RKO (cell line): ENCODE measurements at places on chromosomes 6 and 20.
A peak's percentile ranks its signal among the peaks of the same experiment; 100 is the strongest.

DNA sequence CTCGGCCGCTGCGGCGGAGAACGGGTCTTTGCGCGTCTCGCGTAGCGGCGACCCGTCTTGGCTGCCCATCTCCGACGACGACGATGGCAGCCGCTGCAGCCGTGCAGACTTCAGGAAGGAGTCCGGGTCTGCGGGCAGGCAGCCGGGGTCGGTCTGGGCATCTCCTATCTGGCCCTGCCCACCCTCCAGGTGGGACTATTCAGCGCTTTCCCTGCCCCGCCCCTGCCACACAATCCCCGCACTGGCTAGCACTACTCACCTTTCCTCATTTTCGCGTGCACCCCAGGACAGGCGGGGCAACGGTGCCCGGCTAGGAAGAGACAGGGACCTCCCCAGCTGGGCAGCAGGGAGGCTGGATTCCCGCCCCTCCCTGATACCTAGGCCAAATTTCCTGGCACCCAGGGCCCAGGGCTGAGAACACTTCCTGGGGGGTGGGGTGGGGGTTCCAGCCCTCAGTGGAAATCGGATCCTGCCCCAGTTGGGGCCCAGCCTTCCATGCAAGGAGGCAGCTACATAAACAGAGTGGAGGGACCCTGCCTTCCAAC lies 9.2 kb downstream of the GGT7 start:
- DNase-seq: no peak

GRCh38 chr6:2429460-2429859 lies 184.1 kb upstream of the GMDS start:
- DNase-seq: no peak

- DNase-seq: no peak
Observed at GRCh38 chr6:7268362-7268761, 44.6 kb downstream of the SSR1 start.

DNA sequence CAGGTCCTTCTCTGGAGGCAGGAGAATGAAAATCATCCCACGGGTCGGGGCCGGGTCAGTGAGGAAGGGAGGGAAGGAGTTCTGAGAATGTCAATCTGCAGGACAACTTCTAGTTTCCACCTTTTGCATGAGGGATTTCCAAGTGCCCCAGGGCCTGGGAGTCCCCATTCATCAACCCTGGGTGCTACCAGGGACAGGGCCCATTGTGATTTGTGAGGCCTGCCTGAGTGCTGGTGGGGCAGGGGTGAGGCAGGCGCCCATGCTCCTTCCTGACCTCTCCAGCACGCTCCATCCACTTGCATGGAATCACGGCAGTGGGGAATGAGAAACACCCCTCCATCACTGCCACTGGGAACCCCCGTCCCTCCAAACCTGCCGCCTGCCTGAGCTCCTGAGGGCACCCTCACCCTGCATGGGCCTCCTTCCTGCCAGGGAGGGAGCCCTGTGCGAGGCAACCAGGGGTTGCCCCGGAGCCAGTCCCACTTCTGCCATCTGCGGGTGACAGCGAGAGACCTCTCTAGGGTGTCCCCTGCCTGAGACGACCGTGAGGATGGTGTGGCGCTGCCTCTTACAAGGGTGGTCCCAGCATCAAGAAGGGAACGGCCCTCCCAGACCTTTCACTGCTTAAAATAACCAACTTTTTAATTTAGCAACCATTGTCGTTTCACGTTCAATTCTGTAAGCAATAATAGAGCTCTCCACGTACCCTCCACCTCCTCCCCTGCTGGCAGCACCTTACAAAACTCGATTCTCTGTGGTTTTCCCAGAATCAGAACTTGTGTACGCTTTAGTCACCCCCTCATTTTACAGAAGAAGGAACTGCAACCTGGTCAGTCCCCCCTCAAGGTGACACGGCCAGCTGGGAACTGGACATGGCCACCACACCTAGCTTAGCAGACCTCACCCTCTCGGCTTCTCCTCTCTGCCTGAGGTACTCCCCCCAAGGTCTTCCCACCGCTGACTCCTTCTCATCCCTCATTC lies 28.6 kb downstream of the PMEPA1 start:
- no peak for DNase-seq

- DNase-seq: no peak
Observed at GRCh38 chr6:121436960-121437850, 1.8 kb downstream of the GJA1 start.

DNA sequence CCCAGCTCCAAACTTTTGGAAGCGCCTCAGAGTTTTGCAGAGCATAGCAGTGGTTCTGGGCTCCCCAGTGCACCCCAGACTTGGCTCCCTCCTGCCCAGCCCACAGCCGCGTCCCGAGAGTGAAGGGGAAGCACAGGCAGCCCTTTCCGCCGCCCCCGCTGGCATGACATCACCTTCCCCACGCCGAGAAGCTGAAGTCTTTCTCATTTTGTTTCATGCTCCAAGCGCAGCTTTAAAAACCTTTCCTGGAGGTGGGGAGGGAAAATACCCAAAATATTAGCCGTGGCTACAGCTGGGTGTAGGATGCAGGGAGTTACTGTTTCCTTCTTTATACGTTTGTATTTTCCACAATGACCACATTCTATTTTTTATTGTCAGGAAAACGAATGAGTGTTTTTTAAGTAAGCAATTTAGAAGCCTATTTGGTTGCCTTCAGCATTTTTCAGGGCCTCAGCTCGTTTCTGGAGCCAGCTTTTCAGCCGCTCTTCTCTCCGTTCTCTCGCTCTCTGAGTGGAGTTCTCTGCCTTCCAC lies 72.9 kb downstream of the SNX5 start:
- no peak for DNase-seq

DNA sequence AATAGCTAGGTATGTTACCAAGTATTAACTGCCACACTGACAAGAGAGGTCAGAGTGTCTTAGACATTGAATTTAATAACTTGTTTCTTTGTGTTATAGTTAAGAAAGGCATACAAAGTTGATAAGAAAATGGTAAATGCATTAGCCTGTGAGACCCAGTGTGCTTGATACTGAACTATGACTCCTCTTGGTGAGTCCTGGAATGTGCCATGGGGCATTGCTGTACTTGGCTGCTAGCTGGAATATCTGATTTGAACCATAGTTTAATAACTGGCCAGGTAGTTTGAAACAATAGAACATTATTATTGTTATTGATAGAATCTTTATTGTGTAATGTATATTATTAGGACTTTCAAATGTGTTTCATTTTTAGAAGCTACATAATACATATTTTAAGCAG lies 70.0 kb downstream of the ZFAND3 start:
- no peak for DNase-seq

DNA sequence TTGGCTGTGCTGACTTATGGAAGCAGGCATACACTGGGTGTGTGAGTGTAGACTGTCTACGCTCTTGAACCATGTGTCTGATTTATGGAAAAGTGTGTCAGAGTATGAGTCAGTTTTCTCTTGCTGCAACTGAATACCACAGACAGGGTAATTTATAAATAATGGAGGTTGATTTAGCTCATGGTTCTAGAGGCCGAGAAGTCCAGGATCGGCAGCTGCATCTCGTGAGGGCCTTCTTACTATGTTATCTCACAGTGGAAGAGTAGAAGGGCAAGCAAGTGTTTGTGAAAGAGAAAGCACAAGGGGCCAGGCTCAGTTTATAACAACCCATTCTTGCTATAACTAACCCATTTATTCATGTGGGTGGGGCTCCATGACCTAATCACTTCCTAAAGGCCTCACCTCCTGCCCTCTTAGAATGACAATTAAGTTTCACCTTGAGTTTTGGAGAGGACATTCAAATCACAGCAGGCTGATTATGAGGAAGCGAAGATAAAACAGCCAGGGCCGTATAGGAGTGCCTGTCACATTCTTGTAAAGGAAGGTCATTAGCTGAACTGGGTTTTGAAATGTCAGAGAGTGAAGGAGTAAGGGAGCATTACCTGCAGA lies 6.7 kb downstream of the GPR31 start:
- peak; percentile 2 for DNase-seq

- no peak for DNase-seq
Observed at GRCh38 chr6:8825726-8826125, 390.4 kb upstream of the SLC35B3 start.

DNA sequence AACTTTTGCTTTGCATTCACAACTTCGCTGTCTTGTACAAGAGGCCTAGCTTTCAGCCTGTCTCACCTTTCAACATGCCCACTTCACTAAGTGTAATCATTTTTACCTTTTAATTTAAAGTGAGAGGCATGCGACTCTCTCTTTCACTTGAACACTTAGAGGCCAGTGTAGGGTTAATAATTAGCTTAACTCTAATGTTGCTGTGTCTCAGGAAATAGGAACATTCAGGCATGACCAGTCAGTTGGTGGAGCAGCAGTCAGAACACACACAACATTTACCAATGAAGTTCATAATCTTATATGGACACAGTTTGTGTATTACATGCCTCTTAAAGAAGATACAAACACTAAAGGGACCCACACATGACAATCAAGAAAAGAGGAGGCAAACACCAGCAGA lies 47.6 kb downstream of the HTR1B start:
- DNase-seq: no peak

DNA sequence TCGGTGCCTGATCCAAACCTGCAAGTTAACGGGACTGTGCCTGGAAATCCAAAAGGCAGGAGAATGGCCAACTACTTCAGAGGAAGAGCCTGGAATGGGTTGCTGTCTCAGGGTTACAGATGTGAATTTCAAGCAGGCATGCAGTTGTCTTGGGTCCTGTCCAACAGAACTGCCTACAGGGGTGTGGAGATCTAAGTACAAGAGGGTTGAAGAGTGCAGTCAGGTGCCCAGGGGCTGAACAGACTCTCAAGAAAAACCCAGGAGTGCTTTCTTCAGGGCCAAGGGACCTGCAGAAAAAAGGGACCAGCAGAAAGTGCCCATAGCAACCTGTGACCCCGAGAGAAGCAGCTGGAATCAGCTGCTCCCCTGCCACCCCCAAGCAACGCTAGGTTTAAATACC lies 71.0 kb downstream of the PREP start:
- DNase-seq: no peak

DNA sequence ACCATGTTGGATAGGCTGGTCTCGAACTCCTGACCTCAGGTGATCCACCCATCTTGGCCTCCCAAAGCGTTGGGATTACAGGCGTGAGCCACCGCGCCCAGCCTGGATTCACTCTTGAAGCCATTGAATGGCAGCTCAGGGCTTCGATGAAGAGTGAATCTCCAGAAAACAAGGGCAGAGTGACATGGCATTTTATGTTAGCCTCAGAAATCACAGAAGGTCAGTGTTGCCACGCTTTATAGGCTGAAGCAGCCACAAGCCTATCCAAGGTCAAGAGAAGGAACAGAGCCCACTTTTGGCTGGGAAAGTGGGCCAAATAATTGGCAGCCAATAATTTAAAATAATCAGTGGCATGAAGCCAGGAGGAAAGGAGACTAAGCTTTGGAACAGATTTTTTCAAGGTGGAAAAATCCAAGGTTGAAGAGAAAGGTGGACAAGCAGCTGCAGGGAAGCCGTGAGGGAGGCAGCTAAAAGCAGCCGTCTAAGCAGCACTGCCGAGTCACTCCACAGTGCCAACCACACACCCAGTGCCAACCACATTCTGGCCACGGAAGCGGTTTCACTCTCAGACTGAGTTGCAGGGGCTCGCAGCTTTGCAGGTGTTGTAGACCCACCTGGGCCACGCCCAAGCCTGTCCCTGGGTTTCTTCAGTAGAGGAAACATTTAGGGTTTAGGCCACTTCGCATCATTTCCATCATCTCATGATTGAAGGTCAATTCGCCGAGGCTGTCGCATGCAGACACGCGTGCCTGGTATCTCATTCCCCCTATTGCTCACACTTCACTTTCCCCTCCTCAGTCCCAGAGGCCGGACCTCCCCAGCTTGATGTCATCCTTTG lies 17.4 kb upstream of the AVP start:
- no peak for DNase-seq

DNA sequence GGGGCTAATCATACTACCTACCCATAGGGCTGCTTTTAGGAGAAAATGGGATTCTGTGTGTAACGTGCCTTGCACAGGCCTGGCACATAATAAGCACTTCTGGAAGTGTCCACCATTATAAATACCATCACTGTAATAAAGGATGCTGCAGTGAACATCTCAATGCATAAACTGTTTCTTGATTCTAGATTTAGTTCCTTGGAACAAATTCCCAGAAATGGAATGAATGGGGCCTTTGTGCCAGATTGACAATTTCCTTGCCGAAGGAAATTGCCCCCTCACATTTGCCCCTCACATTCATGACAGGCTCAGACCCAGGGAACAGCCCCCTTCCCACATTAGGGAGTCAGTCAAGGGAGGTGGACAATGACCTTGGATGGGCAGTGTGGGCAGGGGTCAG lies 29.2 kb downstream of the BPIFB4 start:
- no peak for DNase-seq

DNA sequence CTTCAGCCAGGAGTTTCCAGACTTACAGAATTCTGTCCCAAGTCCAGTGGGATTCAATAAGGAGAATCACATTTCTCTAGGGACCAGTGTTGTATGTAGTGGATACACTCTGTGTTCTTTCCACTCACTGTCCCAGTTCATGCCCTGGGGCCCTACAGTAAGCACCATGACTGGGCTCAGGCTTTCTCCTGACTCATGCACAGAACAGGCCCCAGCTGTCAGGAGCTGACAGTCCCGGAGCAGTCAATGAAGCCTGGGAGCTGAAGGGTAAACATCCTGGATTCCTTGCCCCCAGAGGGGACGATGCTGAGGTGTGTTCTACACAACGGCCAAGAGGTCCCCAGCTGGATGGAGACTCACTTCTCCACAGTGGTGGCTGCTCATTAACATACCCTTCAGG lies 40.2 kb upstream of the LRFN2 start:
- no peak for DNase-seq

DNA sequence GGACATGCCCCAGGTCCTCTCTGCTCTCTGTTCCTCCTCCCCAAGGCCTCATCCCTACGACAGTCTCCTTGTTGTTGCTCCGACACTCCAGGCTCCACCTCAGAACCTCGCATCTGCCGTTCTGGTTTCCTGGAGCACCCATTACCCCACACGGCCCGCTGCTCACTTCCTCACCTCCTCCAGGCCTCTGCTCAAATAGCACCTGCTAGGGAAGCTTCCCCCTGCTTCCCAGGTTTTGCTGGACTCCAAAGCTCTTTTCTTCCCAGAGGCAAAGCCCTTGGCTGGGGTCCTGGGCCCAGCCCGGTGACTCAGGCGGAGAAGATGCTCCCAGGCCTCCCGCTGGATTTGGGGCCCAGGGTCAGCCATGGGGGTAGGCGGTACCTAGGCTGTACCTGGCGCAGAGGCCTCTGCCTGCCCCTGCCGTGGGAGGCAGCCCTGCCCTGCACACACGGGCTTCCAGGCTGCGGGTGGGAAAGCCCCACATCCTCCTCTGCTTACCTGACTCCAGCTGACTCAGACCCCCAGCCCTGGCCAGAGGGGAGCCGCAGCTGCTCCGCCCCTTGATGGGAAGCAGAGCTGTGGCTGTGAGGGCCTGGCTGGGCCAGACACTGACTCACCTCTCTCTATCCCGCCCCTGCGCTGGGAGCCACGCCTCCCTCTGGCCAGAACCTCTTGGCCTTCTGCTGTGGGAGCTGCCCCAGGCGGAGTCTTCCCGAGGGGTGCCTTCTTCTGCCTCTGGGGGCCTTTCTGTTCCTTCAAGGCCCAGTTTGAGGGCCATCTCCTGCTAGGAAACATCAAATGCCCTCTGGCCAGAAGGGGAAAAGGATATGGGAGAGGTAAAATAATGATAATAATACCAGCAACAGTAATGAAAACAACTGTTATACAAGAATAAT lies 130.5 kb downstream of the CEBPB start:
- DNase-seq: peak; percentile 74

- DNase-seq: no peak
Observed at GRCh38 chr6:14903176-14904038, 342.5 kb upstream of the JARID2 start.
